ENCODE measurements at places on chromosomes 2 and 18.

DNA sequence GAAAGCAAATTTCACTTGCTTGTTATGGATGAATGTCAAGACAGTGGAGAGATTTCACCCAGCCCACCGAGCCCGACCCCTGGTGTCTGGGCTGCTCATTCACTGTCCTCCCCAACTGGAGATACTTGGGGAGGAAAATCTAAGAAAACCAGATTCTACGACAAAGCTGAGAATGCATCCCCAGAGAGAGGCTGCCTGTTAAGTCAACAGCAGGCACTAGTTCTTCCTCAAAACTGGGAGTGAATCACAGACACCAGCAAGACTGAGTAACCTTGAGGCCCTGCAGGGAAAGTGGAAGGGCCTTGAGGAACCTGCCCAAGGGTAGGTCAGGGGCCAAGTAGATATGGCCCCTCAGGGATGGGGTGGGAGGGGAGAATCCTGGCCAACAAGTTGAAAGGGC lies 34.2 kb upstream of the MLPH start:
- DNase-seq: no peak

GRCh38 chr2:98482362-98482761 lies 37.7 kb downstream of the INPP4A start:
- no peak for DNase-seq

DNA sequence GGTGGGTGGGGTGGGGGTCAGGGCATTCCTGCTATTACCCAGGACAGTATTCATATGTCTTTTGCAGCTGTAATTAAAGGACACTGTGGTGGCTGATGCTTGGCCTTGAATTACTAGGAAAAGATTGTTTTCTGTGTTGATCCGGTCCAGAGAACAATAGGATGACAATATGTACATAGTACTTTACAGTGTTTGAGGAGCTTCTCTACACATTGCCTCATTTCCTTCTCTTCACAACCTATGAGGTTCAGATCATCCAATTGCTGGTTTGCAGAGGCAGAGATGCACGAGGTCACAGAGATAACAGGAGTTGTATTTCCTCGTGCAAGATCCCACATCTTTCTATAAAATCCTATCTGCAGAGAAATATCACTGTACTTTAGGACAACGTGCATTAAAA lies 119.5 kb downstream of the LIPG start:
- no peak for DNase-seq

DNA sequence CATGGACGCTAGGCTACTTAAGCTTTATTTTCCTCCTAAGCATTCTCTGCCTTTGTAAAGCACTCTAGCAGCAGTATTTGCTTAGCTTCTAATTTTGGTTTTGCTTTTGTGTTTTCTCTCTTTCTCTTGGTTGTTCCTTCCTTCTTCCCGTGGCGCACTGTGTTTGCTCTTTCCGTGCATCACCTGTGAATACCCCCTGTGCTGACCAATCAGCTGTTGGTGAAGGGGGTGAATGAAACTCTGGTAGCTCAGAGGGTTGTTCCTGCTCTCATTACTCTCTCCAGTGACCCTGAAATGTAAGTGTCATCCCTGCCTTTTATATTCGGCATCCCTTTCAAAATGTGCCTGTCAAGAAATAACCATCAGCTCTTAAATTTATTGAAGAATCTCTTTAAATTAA lies 45.5 kb upstream of the TNFRSF11A start:
- no peak for DNase-seq

- no peak for DNase-seq
Observed at GRCh38 chr18:42641996-42642395, 473.5 kb downstream of the RIT2 start.

DNA sequence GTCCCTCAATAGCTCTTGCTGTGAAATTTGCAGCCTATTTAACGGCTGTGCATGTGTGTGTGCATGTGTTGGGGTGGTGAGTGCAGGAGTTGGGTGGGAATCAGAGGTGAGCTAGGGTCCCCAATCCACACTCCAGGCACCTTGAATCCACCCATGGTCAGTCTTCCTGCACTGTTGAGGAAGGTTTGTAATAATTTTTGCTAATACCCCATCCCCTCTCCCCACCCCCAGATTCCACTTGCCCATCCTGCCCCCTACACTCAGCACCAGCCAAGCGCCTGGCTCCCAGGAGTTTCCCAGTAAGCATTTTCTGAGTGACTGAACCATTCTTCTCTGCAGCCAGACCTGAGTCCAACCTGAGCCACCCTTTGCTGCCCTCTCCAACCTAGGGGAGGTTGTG lies 208.4 kb upstream of the RAB12 start:
- no peak for DNase-seq

GRCh38 chr2:232420073-232420454 lies 13.4 kb downstream of the ALPG start:
- no peak for DNase-seq

- DNase-seq: no peak
Observed at GRCh38 chr2:137879121-137879520, 85.2 kb upstream of the HNMT start.

GRCh38 chr2:42290005-42290404 lies 71.0 kb downstream of the COX7A2L start:
- no peak for DNase-seq

DNA sequence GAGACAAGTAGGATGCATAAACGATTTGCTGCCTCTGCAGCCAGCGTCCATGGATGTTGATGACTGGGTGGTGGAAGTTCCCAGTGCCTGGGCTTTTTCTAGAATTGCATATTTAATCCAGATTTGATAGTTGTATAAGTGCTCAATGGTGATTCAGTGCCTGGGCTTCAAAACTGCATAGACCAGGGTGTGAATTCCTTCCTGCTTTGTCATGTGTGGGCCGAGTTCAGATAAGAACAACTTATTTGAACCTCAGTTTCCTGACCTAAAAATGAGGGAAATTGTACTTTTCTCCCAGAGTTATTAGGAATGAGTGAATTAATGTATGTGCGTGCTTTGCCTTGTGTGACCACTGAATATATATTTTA lies 154.6 kb downstream of the WDSUB1 start:
- no peak for DNase-seq

GRCh38 chr2:149000158-149000938 lies 38.2 kb upstream of the LYPD6B start:
- DNase-seq: no peak

GRCh38 chr18:33600846-33601245 lies 22.8 kb downstream of the ASXL3 start:
- no peak for DNase-seq

GRCh38 chr2:202278944-202279343 lies 13.4 kb downstream of the NOP58 start:
- no peak for DNase-seq

All from stimulated activated CD8-positive, alpha-beta memory T cell treated with anti-CD3 and anti-CD28 coated beads, Interleukin-15, amount 100 ng/mL, for 24 hours (primary cell).